ENCODE measurements at places on chromosomes 11 and 22.

GRCh38 chr22:47340851-47341436, 578.5 kb downstream of the TBC1D22A start:
- DNase-seq = no peak

GRCh38 chr11:19602891-19603290, 109.7 kb upstream of the NAV2 start:
- DNase-seq = no peak

GRCh38 chr11:34840736-34841386, 75.3 kb downstream of the APIP start:
- no peak for DNase-seq

- no peak for DNase-seq
These were observed 111.1 kb downstream of the NCAM1 start for GRCh38 chr11:113072237-113072858.

DNA sequence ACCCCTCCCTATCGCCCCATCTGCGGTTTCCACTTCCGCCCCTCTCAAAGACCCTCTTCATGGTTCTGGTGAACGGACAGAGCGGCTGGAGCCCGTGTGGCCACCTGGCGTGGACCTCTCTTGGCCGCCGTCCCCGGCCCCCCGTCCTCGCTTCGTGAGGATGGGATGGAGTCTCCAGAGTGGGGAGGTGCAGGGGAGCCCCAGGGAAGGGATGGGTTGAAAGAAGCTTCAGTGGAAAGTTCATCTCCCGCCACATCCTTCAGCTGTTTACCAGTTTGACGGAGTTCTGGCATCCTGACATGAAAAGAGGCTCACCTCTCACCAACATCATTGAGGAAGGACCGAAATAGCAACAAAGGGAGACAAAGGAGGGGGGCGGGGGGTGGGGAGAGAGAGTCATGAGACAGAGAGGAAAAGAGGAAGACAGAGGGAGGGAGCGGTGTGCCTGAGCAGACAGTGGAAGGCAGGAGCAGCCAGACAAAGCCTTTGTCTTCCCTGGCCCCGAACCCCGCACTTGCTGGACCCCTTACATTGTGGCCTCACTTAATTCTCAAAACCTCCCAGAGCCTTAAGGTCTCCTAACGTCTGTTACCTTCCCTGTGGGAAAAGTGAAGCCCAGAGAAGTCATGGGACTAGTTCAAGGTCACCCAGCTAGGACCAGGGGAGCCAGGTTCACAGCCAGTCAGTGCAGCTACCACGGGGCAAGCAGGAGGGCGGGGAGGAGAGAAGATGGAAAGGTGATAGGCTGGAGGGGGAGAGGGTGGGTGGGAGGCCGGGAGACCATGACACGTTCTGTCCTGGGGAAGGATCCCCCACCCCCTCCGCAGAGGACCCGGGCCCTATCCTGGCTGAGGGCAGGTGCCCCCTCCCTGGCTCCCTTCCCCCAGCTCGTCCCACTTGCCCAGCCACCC, 54.9 kb downstream of the CD6 start:
- DNase-seq = no peak

- no peak for DNase-seq
These were observed 37.7 kb downstream of the SGSM3 start for GRCh38 chr22:40407831-40408717.

DNA sequence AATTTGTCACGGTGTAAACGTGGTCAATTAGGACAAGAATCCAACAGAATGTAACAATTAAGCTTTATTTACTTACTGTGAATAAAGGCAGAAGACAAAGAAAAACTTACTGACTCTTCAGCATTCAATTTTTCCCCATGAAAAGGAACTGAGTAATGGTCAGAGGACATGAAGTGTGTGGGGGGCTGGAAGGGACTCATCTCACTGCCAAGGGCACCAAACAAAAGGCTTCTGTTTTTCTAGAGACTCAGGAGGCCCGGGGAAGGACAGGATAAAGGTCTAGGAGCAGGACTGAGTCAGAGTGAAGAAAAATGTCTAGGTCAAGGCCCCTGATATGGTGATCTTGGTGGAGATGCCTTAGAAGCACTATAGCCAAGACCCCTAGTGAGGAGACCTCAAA, 564.2 kb upstream of the ANO5 start:
- no peak for DNase-seq

- no peak for DNase-seq
These were observed 55.9 kb upstream of the NUP160 start for GRCh38 chr11:47904048-47904447.

DNA sequence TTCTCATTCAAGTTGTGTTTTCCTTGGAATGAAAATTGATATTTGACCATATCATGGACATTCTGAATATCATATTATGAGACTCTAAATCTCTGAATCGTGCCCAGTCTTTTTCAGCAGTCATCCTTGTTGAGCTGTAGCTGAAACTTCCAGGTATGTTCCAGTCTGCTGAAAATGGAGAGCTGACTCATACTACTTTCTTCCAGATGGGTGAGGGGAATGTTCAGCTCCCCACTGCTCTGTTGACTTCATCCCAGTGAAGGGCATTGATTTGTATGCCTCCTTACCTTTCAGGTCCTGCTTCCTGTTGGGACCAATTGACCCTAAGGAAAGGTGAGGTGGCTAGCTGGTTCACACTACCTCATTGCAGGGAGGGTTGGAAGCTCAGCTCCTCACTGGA, 3.5 kb downstream of the OR5P2 start:
- DNase-seq = no peak

GRCh38 chr11:117722082-117722481, 74.9 kb downstream of the DSCAML1 start:
- no peak for DNase-seq

GRCh38 chr11:5071799-5072198, 2.4 kb downstream of the OR52E1 start:
- DNase-seq = no peak

- no peak for DNase-seq
These were observed 10.1 kb downstream of the RAC2 start for GRCh38 chr22:37233751-37234631.

DNA sequence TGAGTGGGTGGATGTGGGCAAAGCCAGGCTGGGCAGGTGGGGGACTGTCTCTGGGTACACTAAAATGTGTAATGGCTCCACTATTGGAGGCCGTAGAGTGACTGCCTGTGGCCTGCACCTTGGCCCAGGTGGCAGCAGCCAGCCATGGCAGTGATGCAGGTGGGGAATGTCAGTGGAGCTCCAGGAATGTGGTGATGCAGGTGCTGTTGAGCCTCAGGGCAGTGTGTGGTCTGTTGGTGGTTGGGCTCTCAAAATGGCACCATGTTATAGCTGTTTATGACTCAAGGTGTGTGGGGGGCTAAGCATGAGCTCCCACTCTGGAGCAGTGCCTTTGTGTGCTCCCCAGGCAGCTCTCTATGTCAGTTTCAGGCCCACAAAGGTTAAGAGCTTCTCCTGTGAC, 40.2 kb upstream of the CCDC90B start:
- DNase-seq = no peak

DNA sequence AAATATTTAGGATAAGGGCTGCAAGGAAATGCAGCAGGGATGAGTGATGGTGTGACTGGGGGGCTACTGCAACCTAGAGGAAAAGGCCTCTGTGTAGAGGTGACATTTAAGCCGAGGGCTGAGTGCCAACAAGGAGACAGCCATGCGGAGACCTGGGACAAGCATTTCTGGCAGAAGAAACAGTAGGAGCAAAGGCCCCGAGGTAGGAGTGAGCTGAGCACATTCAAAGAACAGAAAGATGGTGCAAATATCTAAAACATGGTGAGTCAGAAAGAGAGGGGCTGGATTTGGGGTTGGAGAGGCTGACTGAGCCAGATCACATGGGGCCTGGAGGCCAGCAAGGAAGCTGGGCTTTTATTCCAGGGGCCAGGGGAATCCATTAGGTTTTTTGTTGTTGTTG, 55.1 kb upstream of the INCENP start:
- no peak for DNase-seq

GRCh38 chr11:126499131-126499752, 143.8 kb downstream of the ST3GAL4 start:
- no peak for DNase-seq

GRCh38 chr11:92653454-92653853, 316.0 kb upstream of the MTNR1B start:
- no peak for DNase-seq

DNA sequence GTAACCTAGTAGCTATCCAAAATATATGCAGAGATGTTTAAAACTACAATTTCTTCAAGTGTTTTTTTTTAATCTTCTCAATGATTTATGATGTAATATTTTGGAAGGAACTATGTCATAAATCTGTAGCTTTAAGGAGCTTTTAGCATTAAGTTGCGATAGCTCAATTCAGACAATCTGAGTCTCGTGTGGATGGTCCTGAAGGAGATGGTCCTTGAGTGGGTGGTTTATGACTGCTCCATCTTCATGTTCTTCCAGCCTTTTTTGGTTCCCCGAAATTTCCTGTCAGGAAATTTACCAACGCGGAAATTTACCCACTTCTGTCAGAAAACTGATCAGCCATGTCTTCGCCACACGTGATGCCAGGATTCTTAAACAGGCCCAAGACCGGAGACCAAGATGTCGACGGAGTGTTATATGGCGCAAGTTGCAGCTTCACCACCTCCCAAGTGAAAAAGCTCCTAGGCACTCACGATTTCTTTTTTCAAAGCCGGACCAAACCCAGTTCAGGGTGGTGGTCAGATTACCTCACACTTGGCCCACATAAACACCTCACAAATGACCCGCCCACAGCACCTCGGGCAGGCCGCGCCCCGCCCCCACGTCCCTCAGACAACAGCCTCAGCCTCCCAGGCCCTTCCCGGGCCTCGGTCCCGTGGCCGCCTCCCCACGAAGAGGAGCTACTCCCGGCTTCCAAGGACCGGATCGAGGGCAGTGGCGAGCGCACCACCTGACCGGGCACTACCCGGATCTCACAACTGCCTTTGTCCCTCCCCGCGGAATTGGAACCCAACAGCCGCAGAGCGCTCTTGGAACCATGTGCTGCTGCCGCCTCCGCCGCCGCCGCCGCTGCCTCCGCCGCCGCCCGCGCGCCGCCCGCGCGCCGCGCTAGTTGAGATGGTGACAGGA, at the start of gene MORC2:
Gene MORC2 (minus strand): TSS at position 760 of the 909 bp plus-strand sequence. CDS start 885 bp downstream, outside the sequence.
- DNase-seq = no peak

GRCh38 chr11:120134106-120134930, 3.6 kb downstream of the TRIM29 start:
- DNase-seq = no peak

GRCh38 chr22:32950366-32950765, 107.8 kb downstream of the SYN3 start:
- DNase-seq = no peak

GRCh38 chr11:128324051-128324481, 263.3 kb downstream of the ETS1 start:
- DNase-seq = no peak

GRCh38 chr22:45438336-45438735, 24.8 kb downstream of the RIBC2 start:
- no peak for DNase-seq

GRCh38 chr11:88297421-88297820, 40.1 kb downstream of the CTSC start:
- DNase-seq = no peak

- DNase-seq = no peak
These were observed 20.7 kb downstream of the PDHX start for GRCh38 chr11:34936945-34937629.

DNA sequence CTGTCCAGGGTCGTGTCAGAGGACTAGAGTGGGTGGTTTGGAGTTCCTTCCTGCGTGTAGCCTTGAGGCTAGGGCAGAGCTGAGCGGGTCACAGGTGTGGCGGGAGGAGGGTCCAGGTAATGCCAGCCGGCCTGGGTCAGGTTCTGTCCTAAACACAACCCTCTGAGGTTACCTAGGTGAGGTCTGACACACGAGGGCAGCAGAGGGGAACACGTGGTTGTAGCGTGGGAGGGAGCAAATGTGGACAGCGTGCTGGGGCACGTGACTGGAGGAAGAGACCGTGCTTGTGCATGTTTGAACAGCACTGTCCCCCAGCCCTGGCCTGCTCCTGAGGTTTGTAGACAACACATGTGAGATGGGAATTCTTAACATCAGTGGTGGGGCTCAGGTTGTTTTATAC, 13.1 kb downstream of the MOV10L1 start:
- DNase-seq = no peak

GRCh38 chr11:17897495-17897894, 115.4 kb downstream of the SERGEF start:
- no peak for DNase-seq

GRCh38 chr11:13972944-13973343, 10.4 kb downstream of the SPON1 start:
- no peak for DNase-seq

GRCh38 chr11:127073621-127074020, 73.1 kb upstream of the KIRREL3 start:
- DNase-seq = no peak

- no peak for DNase-seq
These were observed 1.9 kb downstream of the TEAD1 start for GRCh38 chr11:12675951-12676711.

GRCh38 chr11:93324500-93324899, 6.0 kb upstream of the DEUP1 start:
- DNase-seq = no peak

- DNase-seq = no peak
These were observed 36.2 kb downstream of the THOC5 start for GRCh38 chr22:29517215-29517908.

DNA sequence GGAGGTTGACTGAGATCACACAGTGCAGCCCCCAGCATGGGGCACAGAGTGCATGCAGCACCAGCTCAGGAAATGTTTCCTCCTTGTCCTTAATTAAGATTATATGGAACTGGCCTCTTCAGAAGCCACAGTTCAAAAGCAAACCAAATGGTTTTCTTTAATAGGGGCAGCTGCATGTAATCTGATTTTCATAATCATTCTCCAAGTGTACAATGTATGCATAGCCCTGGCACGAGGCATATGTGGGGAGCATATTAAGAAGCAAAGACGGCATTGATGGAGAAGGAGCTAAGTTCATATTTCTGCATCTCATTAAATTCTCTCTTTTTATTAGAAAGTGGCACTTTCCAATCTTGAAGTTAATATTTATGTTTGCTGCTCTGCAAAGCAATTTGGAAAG, 9.9 kb upstream of the PARVB start:
- DNase-seq = no peak

- DNase-seq = no peak
These were observed 107.1 kb downstream of the GAB2 start for GRCh38 chr11:78310500-78310909.

- no peak for DNase-seq
These were observed 44.5 kb upstream of the RASSF10 start for GRCh38 chr11:12964650-12965049.

GRCh38 chr11:96215110-96215782, 127.7 kb downstream of the MAML2 start:
- no peak for DNase-seq

- no peak for DNase-seq
These were observed 515 bp downstream of the BACE1 start for GRCh38 chr11:117315285-117316196.

DNA sequence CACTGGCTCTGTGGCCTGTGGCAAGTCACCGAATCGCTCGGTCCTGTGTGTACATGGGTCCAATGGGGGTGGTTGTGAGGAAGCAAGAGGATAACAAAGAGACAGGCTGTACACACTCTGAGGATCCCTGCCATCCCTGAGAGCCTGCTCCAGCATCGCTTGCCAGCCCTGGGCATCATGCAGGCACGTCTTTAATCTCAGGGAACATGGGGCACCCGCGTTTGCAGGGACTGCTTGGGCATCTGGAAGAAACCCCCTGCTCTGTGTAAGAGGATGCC, 1.3 kb upstream of the C1QTNF5 start:
- DNase-seq = no peak

- no peak for DNase-seq
These were observed 12.9 kb upstream of the SH3BP1 start for GRCh38 chr22:37626556-37627075.

- DNase-seq = no peak
These were observed 502.4 kb downstream of the INSC start for GRCh38 chr11:15617126-15617525.

- peak; percentile 88 for DNase-seq
These were observed 1.6 kb downstream of the NCAM1 start for GRCh38 chr11:112962579-112963367.

- no peak for DNase-seq
These were observed 35.7 kb upstream of the MICAL2 start for GRCh38 chr11:12074529-12075195.
